CD4-positive, alpha-beta T cell (primary cell): ENCODE measurements at places on chromosomes 12 and 14. TPM values are rescaled to one million over a fixed set of nuclear protein-coding genes. Genes with fewer than 3 reads are reported as not detected.

The LYZ gene
- total RNA-seq, result 72.9 TPM

The BICDL1 gene
- 146 TPM for total RNA-seq

DNA sequence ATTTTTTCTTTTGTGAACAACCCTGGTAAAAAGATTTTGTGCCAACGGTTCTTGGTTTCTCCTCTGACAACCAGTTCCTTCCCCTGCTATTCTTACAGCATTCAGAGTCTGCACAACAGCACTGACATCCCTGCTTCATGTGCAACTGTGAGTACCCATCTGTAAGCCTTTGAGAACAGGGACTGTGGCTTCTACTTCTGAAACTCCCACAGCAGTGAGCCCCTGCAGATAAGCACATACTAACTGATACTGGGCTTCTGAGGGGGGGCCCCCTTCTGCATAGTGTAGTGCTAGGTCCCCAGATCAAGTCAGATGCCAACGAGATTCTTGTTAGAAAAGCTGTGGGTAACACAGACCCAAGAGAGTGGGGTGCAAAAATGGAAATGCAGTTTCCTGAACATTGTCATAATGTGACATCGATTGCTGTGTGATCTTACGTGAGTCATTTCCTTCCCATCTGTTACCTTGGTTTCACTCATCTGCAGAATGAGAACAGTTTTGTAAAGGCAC, 11.1 kb upstream of the NINJ2 start:
- H3K27ac ChIP-seq, result peak overlapping the region; percentile 52
- H3K27me3 ChIP-seq, result no peaks in the 10 kb centered on the region

DNA sequence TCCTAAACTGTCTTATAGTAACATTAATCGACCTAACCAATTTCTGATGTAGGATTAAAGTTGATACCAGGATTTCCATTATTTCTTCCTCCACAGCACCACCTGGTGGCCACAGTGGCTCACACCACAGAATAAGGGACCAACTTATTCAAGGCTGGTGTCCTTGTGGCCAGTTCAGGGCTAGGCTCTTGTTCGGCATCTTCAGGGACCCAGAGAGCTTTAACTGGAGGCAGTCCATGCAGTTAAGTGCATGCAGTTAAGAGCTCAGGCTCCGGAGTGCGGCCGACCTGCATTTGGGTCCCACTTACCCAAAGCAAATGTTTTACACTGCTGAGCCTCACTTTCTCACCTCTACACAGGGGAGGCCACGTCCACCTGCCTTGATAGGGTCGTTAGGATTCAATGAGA, 42.0 kb upstream of the GPR68 start:
- H3K27me3 ChIP-seq, result no peaks in the 10 kb centered on the region
- peaks cover 98% of the 10 kb centered on the region for H3K36me3 ChIP-seq
- H3K4me1 ChIP-seq, result peaks cover 9% of the 10 kb centered on the region
- DNase-seq, result peak; percentile 77

The TCL1A gene
- total RNA-seq, result not detected
